Esophagus mucosa (tissue), 1 donor: ENCODE measurements at places on chromosomes 6 and 20. TPM values are rescaled to one million over a fixed set of nuclear protein-coding genes. Genes with fewer than 3 reads are reported as not detected.

The SMLR1 gene
- total RNA-seq, result not detected

DNA sequence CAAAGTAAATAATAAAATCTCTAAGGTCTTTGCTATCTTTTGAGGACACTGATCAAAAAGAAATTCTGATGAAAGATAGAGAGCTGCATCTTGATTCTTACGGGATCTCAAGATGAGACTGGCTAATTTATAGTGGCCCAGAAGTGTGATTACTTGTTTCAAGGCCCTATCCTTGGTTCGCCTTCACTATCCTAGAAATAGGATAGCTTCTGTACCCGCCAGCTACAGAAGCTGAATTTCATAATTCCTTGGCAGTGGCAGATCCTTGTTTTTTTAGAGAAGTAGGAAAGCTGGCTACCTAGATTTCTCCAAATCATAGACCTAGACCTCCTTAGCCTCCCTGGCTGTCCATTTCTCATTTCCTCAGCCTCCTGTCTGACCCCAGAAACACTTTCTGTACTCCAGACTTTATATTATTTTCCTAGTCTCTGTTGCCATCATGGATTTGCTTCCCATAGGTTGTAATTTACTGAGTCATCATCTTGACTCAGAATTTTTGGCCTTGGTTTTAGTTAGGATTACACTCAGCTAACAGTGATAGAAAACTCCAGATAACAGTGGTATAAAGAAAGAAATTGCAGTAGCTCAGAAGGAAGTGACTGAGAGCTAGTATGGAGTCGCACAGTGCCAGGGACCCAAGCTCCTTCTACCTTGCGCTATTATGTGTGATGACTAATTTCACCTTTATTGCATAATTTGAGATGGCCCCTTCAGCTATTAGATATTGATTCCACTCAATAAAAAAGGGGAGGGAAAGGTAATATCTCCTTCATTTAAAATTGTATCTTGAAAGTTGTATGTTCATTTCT is 27.7 kb downstream of the PHF3 start:
- peak; percentile 52 for ATAC-seq

DNA sequence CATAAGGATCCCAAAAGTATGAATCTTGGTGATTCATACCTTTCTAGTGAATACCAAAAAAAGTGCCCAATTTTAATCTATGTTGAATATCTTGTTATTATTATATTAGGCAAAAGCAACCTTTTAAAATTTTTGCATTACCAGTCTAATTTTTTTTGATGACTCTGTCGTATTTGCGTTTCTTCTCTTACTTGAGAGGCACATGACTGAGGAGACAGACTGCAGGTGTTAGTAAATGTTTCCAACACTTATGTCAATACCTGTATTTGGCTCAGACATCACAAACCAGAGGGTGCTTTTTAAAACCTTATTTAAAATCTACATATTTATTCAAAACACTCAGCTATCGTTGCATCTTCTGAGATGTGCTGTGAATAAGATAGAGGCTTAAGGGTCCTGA is 27.1 kb downstream of the ID4 start:
- ATAC-seq, result no peak

The C6orf163 gene
- total RNA-seq, result 1.1 TPM

DNA sequence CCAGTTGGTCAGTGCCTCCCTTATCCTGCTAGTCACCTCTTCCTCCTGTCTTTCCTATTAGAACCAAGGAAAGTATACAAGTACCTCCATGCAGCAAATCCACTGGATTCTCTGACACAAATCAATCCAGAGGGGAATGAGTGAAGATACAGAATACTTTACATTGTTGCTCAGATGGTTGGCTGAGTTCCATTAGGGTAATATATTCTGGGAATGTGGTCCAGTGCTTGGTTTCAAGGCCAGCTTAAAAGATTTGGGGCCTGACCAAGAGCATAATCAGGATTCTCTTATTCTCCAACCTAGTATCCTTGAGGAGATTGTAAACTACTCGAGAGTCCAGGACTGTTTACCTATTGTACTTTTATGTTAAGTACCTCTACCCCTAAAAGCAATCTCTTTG is 23.0 kb downstream of the CARMIL1 start:
- ATAC-seq, result no peak
